ENCODE measurements at places on chromosomes 6 and 20.

DNA sequence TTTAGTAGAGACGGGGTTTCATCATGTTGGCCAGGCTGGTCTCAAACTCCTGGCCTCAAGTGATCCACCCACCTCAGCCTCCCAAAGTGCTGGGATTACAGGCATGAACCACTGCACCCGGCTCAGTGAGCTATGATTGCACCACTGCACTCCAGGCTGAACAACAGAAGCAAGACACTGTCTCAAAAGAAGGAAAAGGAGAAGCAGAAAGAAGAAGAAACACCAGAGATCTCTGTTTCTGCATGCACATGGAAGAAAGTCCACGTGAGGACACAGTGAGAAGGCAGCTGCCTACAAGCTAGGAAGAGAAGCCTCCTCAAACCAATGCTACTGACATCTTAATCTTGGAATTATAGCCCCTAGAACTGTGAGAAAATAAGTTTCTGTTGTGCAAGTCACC, 16.0 kb downstream of the ECT2L start:
- DNase-seq = no peak

DNA sequence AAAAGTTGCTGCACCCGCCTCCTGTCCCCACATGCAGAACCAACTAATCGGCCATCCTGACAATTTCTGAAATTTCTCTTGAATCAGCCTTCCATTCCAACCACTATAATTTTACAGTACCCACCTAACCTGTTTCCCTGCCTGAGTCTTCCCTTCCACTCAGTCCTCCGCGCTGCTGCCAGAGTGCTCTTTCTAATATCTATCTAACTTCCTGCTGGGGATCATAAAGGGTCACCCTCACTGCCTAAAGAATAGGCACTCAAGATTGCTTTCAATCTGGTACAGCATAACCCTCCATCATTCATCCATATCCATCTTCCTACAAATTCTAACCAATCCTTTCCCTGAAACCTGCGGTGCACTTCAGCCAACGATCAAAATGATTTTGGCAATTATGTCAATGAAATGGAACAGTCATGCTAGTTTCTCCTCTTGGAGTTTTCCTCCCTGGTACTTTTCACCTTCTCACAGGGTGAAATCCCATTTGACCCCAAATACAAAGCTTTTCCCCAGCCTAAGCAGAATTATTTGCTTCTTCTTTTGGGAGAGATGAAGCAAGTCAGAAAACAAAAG, 117.5 kb upstream of the BEND6 start:
- no peak for DNase-seq

DNA sequence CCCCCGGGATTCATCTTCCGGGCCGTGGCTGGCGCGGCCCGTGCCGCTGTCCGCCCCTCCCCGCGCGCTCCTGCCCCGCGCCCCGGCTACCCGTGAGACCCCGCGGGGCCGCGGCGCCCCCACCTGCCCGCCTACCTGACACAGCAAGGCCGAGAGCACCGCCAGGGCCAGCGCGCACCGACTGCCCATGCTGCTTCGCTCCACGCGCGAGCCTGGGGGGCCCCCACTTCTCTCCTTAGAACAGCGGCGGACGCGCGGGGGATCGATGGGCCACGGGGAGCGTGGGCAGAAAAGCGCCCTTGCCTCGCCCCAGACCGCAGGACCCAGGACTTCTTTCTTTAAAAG, 955 bp downstream of the DLL1 start:
- no peak for DNase-seq

DNA sequence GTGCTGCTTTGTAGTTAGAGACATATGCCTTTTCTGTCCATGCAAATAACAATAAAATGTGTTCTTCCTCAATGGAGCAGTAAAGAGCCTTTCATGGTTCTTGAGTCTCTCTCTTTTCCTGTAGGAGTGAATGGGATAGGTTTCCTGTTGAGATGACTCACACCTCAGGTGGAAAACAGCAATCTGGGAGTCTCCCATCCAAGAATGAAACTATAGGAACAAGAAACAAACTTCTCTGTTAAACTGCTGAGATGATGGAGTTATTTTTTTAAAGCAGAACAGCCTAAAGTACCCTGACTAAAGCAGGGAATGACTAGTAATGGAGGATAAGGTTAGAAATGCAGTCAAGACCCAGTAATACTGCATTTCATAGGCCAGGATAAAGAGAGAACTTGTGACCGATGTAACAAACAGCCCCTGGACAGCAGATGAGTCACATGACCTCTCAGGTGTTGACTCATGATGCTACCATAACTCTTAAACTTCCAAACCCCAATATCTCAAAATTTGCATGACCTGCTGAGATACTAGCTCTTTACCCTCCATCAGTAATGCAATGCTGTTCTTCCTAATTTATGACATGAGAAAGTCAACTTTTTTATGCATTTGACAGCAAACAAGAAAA, 548.9 kb downstream of the CBLN4 start:
- DNase-seq = no peak

DNA sequence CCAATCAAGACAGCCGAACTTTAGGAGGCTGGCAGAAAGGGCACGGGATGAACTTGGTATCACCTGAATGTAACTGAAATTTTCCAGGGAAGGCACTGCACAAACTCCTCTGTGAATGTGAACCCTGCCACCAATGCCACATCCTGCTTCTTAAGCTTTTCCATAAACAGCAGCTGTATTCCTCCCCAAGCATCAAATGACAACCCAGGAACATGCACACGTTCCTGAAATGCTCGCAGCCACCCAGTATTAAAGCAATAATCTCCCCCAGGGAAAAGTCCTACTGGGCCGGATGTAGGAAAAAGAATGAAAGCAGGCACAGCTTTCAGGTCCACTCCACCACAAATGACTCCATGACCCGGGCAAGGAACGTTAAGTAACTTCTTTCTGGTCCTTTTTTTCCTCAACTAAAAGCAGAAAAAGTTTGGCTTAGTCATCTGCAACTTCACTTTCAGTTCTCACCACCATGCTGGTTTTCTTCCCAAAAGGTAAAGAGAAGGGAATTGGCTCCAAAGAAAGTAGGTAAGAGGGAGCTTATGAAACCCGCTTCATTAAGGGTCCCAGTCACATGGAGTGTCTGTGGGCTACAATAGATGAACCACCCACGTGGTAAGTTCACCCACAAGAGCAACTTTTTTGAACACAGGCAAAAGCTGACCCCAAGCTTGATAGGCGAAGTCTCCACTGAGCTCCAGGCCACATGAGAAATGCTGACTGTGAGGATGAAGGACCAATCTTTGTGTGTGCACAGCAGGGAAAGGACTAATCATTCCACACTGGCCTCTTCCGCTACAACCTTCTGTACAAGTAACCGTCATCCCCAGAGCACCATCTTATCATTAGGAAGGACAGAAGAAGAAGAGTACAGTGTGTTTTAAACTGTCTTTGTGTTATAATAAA, 90.1 kb downstream of the HIVEP2 start:
- DNase-seq = no peak
